Neural crest cell (in vitro differentiated cells): ENCODE measurements at places on chromosomes 1 and 21.

DNA sequence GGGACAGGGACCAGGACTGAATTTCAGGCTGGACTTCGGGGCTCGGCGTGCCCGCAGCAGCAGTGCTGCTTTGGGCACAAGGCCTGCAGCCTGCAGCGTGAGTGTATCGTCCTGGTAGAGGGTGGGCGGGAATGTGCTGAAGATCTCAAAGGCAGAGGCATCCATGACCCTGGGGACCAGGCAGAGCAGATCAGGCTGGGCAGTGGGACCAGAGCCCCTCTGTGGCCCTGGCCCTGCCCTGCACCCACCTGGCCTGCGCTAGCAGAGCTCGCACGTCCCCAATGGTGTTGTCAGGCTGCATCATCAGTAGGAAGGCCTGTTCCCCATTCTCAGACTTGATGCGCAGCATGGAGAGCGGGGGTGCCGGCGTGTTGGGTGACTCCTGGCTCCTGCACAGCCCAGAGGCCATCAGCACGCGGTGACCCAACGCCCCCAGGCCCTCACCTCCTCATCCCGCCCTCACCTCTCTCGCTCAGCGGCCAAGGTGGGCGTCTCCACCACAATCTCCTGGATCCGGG is 2.6 kb downstream of the SH3BGRL3 start:
- no peak for DNase-seq

DNA sequence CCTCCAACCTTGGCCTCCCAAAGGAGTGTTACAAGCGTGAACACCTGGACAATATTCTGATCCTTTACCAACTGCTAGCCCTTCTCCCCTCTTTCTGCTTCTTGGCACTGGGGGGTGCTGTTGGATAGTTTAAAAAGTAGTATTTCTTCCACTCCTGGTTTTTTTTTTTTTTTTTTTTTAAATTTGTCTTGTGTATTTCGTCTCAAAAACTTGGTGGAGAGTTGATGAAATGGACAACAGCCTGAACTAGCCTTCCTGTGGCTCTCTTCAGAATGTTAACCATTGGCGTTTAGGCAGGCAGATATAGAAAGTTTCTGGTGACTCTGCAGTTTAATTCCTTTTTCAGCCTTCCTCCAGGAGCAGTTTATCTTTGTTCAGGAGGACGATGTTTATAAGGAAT is 69.7 kb upstream of the USP24 start:
- no peak for DNase-seq

DNA sequence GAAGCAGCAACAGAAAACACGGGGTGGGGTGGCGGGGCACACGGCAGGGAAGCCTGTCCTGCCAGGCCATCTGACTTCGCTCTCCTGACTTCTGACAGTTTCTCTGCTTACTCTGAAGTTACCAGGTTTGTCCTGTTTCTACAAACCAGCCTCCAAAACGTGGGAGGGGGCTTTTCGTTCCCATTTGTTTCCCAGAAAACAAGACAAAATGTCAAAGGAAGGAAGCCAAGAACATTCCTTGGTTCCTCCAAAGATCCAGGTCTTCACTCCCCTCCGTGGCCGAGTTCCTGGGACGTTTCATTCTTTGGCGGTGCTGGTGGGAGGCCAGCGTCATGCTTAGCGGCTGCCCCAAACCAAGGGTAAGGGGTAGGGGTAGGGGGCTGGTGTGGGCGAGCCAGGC is 49.6 kb downstream of the MEGF6 start:
- DNase-seq: no peak

DNA sequence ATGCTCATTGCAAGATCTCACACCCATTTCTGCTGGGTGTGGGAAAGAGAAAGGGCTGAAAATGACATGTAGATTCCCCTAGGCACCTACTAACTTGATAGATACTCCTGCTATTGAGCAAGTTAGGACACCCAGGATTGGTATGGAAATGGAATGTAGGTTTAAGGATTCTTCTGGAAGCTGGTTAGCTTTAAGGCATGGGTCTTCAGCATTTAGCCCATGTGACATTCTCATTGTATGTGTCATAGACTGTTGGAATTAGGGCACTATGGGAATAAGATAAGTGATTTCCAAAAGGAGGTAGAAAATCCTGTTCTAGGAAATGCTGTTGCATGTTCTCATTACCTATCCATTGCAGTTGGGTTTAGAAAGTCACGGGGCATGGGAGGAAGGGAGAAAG is 76.2 kb downstream of the DISC1 start:
- no peak for DNase-seq

GRCh38 chr1:85579622-85580021 is 939 bp upstream of the CCN1 start:
- no peak for DNase-seq

DNA sequence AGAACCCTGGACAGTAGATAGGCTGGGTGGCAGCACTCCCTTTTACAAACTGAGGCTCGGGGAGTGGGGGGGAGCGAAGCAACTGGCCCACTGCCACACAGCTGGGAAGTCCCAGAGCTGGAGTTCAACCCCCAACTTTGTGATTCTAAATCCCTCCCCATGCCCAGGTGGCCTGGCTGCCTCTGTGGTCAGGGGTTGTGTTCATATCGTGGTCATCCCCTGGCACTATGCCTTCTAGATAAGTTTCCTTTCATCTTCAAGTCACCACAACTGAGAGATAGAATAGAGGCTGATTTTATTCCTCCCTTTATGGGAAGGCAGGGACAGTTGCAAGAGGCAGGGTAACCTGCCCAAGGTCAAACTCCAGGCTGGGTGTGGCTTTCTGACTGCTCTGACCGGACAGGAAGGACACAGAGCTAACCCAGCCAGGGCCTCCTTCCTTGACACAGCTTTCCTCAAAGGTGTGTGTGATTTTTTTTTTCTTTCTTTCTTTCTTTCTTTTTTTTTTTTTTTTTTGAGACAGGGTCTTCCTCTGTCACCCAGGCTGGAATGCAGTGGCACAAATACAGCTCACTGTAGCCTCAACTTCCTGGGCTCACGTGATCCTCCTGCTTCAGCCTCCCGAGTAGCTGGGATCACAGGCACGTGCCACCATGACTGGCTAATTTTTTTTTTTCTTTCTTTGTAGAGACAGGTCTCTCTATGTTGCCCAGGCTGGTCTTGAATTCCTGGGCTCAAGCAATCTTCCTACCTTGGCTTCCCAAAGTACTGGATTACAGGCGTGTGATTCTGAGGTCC is 18.4 kb upstream of the TNFRSF1B start:
- no peak for DNase-seq

GRCh38 chr1:24216276-24217074 is 29.4 kb upstream of the IFNLR1 start:
- no peak for DNase-seq

DNA sequence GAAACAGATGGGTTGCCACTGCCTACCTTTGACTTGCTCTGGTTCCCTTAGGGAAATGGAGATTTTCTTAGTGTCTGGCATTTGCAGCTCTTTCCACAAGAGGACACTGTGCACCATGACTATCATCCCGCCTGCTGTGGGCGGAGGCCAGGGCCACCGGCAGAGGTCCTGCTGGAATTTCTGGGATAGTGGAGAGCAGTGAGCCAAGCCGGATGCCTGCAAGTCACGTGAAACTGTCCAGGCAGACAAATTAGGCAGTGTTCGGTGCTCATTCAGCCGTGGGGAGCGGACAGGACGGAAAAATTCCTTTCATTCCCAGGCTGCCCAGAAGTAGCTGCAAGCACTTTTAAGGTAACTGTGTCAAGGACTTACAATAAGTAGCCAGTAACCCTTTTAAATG is 43.4 kb downstream of the IGSF5 start:
- DNase-seq: peak; percentile 70

DNA sequence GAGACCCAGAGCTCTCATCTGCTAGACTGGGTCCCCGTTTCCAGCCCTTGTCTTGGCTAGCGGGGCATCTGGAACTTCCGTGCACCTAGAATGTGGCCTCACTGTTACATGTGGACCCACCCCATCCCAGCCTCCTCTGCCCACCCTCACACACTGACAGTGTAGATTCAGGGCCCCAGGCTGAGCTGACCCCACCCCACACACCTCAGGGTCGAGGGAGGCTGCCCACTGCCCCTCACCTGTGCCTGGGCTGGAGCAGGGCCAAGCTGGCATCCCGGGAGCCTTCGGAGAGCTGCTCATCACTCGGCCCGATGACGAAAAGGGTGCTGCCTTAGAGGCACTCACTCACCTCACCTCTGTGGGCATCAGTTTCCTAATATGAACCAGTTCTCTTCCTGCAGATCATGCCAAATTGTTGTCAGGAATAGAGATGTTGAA is 11.1 kb downstream of the ACOT11 start:
- DNase-seq: no peak

DNA sequence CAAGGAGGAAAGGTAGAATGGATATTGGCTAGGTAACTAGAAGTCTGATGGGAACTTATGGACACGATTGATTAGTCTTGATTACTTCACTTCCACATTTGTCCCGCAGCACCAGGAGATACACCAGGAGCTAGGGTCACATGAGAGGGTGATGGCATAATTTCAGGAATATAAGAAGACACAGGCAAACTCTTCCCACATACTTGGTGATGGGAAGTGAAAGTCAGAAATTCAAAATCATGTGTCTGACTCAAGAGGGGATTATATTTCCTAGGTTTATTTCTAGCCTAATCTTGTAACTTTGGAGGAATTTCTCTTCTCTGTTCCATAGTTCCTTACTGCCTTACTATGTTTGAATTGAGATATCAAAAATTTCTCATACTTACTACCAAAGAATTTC is 185.0 kb downstream of the PBX1 start:
- DNase-seq: no peak

DNA sequence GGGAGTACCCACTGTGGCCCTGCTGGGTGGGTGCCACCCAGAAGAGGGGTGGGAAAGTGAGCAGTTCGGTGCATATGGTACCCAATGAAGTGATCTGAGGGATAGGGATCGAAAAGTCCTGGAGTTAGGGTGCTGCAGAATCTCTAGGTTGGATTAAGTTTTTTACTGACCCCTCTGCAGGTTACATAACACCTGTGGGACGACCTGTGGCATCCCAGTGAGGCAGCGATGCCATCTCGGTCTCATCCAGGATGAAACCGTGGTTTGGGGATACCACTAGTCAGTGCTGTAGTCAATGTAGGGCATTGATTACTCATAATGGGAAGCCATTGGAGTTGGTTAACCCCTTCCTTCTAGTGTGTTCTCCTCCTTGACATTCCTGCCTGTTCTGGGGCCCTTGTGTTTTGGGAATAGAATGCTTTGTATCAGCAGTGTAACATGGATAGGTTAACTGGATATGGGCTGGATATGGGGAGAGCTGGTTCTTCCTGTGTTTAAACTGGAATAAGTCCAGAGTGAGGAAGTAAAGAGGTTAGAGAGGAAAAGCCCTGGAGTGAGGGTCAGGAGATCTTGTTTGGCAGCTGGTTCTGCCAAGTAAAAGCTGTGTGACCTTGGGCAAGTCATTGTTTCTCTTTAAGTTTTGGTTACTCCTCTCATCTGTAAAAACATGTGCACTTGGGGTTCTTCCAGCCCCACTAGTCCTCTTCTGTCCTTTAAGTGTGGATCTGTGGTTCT is 42.8 kb upstream of the ATF3 start:
- no peak for DNase-seq

DNA sequence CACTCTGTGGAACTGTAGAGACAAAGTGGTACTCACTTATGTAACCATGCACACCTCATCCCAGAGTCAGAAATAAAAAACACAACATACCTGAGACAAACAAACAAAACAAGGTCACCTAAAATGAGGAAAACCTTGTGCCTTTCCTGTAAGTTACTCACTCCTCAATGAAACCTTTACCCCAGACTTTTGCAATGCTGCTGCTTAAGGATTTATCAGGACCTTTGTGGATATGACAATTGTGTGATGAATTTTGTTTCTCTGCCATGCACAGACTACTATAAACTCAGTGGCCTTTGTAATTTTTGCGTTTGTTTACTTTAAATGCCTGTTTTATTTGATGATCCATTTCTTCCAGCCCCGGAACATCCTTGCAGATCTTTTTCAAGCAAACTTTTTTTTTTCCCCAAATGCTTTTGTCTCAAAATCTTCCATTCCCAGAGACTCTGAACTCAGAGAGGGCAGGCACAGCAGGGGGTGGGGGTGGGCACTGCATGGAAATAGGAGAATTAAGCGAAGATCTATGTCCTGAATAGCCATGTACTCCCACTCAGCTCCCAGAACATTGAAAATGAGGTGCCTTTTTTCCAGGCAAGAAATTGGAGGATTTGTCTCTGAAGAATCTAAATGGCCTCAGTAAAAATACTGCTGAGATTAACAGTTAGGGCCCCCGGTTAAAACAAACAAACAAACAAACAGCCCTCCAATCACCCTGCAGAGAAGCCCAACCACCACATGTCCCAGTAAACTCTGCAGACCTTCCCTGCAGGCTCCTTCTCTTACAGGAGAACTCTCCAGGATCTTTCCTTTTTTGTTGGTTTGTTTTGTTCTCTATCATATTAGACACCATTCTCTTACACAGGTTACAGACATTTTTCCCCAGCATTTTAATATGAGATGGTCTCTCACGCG is 22.6 kb upstream of the SIM2 start:
- DNase-seq: no peak

DNA sequence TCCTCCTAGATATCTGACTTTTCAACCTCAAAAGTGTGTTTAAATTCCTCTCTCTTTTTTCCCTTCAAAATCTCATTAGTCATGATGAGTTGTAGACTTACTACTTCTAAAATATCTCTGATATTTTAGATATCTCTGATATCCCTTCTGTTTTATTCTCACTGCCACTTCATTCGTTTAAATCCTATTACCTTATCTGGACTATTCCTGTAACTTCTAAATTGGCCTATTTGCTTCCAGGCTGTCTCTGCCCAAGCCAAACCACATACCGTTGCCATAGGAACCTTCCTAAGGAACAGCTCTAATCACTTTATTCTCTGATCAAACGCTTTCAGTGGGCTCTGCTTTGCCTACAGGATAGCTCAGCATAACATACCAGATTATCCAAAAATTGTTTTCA is 333.1 kb upstream of the CHRM3 start:
- DNase-seq: no peak

- DNase-seq: no peak
These were observed 3.2 kb downstream of the ZFYVE9 start for GRCh38 chr1:52145137-52145536.

DNA sequence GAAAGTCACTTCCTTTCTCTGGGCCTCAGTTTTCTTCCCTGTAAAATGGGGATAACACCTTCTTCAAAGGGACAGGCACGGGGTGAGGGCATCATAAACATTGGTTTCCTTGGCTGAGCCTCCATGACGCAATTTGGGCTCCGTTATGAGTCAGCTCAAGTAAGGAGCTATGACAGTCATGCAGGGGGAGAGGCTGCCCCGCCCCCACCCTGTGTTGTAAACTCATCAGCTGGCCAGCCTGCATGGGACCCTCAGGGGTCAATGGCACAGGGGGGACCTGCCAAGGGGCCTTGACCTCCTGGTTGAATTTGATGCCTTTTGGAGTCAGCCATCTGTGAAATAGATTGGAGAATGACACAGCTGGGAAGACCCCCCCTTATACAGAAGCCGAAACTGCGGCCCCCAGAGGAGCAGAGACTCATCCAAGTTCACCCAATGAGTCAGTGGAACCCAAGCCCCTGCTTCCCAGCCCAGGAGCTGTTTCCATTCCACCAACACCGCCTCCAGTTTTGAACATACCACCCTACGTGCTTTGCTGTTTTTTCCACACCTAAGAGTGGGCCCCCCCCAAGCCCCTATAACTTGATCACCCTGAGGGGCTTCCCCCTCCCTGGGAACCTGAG is 36.8 kb upstream of the RUNX3 start:
- no peak for DNase-seq
